Activated CD4-positive, CD25-positive, alpha-beta regulatory T cell (primary cell): ENCODE measurements at places on chromosomes 6 and 20.

DNA sequence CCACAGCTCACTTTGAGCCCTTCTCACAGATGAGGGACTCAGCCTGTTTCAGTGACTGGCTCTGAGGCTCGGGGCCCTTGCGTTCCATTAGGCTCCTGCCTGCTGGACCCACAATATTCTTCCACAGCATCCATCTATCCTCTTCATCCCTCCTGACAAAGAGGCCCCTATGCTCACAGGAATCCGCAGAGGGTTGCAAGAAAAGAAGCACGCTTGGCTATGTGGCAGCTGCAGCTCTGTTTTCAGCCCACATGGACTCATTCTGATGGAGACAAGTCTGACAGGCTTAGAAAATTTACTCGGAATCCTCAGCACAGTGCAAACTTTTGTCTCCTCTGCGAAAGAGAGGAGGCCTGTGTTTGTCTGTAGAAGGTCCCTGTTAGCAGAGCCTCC lies 207.5 kb downstream of the SYNDIG1 start:
- DNase-seq: no peak

DNA sequence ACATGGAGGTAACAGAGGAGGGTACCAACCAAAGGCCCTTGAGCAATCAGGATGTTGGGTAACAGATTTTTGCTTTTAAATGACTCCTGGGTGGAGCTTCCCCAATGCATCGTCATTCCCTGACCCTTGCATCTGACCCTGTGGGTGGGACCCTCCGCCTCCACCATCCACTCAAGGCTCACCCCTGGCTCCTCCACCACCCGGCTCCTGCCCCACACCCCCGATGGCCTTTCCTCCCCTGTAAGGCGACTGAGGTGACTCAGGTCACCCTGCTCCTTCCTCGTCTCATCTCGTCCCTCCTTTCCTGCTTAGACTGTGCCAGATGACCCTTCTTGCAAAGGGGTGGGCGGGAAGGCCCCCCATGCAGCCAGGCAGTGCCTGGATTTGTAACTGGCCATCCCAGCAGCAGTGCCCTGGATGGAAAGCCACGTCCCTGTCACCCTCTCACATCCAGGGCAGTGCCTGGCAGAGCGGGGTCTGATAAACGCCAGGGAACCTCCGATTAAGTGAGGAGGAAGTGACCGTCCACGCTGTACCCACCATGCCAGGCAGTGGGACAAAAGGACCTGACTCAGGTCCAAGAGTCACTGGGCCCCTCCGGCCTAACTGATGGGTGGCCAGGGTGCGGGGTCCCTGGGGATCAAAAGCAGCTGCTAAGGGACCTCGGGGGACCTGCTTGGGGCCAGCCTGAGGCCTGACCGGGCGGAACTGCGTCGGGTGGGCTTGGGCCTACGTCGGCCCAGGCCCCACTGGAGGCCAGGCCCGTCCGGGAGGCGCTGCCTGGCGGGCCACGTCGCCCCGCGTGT lies 624 bp upstream of the NPEPL1 start:
- DNase-seq: no peak

DNA sequence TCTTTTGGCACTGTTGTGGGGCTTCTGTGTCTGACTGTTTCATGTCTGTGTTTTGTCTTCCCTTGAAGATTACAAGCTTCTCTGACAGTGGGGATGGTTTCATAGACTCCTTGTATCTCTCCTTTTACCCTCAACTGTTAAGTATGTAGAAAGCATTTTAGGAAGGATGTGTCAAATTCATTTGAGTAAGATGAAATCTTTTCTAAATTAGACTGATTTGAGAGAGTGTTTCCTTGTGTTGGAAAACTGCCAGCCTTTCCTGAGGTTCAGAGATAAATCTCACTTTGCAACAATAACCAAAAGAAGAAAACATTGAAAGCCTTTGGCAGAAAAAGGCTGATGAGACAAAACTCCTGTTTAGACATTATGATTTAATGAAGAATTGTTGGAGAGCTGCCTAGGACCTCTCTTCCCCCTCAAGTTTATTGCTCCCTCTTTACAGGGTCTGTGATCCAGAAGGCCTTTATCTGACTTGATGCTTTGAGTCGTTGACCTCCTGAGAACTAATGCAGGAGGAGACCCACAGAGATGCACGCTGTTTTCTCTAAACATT lies 68.3 kb downstream of the ANKS1A start:
- no peak for DNase-seq

DNA sequence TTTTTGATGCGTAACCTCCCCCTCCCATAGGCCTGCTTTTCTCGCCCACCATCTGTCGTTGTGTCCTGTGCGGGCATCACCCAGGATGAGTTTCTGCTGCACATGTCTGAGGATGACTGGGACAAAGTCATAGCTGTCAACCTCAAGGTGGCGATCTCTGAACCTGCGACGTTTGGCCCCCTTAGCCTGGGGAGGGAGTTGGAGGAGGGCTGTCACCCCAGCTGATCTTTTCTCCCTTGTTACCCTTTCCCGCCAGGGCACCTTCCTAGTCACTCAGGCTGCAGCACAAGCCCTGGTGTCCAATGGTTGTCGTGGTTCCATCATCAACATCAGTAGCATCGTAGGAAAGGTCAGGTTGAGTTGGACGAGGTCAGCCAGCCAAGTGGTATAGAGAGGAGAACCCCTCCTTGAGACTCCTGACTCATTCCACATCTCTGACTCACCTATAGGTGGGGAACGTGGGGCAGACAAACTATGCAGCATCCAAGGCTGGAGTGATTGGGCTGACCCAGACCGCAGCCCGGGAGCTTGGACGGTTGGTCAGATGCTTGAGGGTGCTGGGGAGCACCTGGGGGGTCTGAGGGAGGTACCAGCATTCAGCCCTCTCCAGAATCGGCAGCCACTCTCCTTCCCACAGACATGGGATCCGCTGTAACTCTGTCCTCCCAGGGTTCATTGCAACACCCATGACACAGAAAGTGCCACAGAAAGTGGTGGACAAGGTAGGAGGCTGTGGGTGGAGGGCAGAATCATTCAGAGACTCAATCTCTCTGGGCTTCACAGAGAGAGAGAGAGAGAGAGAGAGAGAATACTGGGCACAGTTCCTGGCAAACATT lies 954 bp downstream of the HSD17B8 start:
- DNase-seq: no peak

DNA sequence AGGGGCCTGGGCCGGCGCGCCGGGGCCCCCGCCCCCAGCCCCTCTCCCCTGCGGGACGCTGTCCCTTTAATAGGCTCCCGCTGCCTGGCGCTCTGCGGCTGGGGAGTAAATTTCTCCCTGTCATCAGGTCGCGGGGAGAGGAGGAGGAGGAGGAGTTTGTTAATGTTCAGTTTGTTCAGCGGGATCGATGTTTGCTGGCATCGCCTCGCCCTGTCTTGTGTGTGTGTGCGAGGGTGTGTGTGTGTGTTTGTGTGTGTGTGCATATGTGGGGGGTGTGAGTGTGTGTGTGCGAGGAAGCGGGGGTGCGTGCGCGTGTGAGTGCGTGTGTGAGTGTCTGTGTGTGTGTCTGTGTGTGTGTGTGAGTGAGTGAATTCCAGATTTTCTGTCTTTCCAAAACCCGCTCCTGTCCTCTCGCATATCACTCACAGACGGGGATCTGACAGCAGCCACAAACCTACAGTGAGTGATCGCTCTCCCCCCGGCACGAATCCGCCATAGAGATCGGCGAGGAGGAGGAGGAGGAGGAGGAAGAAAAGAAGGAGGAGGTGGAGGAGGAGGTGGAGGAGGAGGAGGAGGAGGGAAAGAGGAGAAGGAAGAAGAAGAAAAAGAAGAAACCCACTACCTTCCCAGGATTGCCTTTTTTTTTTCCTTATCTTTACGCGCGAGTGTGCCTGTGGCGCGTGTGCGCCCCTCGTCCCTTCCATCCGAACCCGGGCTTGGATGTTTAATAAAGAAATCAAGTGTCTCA lies at the start of gene TSHZ2:
Gene TSHZ2 (plus strand): TSS at position 169 of the 748 bp plus-strand sequence. CDS start 936 bp downstream, outside the sequence.
- DNase-seq: no peak

- DNase-seq: no peak
These were observed 40.6 kb upstream of the RIPPLY2 start for GRCh38 chr6:83812595-83812994.

DNA sequence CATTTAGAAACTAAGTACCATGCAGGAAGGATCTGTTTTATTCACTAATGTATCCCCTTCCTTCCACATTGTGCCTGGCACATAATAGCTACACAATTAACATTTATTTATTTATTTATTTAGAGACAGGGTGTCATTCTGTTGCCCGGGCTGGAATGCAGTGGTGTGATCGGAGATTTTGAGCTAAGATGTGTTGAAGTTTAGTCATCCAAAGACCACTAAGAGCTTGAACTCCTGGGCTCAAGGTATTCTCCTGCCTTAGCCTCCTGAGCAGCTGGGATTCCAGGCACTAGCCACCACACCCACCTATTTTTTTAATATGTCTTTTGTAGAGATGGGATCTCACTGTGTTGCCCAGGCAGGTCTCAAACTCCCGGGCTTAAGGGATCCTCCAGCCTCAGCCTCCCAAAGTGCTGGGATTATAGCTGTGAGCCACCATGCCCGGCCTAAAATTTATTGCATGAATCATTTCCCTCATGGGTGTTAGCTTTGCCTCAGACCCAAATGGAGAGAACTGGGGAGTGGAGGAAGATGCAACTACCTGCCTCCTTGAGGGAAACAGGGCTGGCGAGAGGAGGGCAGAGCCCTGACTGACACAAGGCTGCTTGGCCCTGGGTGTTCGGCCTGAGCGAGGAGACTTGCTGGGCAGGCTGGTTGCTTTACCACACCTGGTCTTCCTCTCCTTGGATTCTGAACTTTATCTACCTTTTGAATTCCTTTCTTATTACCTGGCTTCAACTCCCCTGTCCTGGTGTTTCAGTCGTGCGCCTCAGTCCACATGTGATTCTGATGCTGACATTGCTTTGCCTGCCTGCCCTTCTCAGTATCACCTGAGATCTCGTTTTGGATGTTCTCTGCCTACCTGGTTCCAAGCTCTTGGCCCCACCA lies 1.7 kb upstream of the DYNLT1 start:
- no peak for DNase-seq

DNA sequence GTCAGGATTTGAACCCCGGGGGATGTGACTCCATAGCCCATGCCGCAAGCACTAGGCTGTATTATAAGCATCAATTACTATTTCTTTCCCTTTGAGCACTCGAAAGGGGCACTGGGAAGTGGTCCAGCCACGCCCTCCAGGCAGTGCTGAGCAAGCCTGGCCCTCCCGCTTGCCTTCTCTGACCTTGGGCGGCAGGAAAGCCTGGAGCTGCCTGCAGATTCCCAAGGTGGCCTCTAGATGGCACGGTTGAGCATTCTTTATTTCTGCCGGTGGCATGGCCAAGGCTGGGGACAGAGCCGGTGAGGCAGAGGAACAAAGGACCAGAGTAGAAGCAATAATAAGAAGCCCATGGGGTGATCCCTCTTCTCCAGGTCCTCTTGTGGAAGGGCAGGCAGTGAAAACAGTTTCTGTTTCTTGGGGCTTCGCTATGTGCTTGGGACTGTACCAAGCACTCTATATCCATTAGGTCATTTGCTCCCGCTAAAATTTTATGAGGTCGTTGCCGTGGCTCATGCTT lies 32.0 kb downstream of the ARHGAP40 start:
- peak; percentile 37 for DNase-seq

- no peak for DNase-seq
These were observed 345.1 kb downstream of the SAMD5 start for GRCh38 chr6:147853574-147853973.

DNA sequence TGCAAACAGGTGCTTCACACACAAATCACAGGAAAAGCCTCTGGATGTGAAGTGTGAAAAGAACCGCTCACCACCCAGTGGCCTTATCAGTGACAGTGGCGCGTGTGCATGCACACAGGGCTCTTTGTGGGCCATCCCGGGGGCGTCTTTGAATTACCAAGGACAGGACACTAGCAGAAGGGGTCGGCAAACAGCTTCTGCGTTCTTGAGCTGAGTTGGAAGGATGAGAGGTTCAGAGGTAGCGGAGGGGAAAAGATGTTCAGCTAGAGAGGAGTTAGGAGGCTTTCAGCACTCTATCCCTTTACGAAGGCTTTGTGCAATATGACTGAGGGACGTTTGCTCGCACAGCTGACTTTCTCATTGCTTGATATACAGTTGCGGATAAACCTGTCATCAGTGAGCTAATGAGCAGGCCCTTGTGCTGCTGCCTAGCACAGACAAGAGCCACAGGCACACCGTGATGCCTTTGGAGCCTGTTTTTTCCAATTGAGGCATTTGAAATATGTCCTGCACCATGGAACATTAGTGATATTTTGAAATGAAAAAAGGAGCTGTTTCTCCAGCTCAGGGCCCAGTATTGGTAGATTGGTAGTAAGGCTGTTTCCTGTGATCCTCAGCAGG lies 83.1 kb downstream of the IYD start:
- no peak for DNase-seq

GRCh38 chr6:72626126-72626525 lies 4.3 kb downstream of the KCNQ5 start:
- DNase-seq: no peak

GRCh38 chr6:14816116-14816859 lies 429.6 kb upstream of the JARID2 start:
- no peak for DNase-seq

- no peak for DNase-seq
These were observed 37.9 kb upstream of the FUCA2 start for GRCh38 chr6:143549221-143549948.

DNA sequence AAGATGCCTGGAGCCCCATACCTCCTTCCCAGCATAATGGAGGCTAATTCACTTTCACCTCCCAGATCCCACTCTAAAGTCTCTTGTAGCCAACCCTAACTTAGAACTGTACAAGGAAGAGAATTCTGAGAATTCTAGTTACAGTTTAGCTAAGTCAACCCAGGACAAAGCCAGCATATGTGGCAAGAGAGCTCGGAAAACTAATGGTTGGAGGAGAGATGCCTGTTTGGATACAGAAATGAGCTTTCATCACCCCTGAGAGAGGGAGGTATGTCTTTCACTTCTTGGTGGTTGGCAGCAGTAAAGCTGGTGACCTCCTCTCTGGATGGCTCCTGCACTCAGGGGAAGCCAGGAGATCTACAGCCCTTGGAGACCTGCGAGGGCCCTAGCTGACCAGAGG lies 252.6 kb upstream of the SUPT3H start:
- no peak for DNase-seq

DNA sequence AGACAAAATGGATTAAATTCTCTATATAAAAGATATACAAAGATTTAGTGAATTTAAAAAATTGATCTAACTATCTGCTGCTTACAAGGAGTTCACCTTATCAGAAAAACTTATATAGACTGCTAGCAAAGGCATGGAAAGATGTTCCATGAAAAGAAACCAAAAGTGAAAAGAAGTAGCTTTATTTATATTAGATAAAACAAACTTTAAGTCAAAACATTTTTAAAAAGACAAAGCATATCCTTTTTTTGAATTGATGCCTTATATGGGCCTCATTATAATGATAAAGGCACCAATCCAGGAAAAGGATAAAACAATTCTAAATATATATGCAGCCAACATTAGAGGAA lies 334.2 kb downstream of the MEI4 start:
- DNase-seq: no peak

GRCh38 chr6:39530201-39530759 lies 194.9 kb downstream of the KIF6 start:
- no peak for DNase-seq

GRCh38 chr20:21326700-21327099 lies 23.6 kb downstream of the XRN2 start:
- no peak for DNase-seq
